ENCODE measurements at places on chromosomes 1 and 21.

GRCh38 chr21:31503939-31504338 is 155.6 kb upstream of the SOD1 start:
- no peak for DNase-seq

DNA sequence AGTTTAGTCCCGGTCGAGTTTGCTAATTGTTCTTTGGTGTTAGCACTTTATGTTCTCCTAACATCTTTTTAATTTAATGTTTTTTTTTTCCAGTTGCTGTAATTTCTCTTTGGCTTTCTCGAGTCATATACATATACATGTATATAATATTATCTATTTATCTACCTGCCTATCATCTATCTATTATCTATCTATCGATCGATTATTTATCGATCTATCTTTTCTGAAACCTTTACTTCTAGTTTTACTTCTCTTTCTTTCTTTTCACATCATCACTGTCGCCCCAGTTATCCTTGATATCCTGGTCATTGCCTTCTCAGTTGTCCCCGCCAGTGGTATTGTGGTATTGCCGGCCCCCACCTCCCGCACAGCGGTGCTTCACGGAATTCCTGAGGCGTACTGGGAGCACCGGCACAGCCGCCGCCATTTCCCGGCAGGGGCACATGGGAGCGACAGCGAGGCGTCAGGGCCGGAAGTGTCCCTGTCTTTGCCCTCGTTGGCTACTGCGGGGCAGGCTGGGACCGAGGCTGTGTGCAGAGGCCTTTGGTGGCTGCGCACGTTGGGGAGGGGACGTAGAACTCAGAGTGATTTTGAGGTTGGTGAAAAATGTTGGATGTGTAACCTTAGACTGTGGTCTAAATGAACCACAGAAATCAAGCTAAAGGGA is 101.1 kb downstream of the NUF2 start:
- DNase-seq = no peak

DNA sequence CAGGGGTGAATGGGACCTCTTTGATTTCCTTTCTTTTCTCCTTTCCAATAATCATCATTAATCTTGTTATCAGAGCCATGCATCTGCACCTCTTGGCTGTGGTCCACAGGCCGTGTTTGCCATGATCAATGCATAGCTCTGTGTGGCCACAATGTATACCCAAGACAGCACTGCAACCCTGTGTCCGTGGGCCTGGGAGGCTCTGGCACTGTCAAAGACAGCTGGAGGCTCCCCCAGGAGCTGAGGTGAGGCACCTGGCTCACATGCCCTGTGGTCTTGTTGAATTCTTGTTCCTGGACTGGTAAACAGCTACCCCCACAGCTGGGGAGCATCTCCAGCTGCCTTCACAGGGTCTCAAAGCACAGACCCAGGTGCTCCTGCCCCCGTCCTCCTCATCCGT is 67.2 kb upstream of the SELENON start:
- DNase-seq = no peak

DNA sequence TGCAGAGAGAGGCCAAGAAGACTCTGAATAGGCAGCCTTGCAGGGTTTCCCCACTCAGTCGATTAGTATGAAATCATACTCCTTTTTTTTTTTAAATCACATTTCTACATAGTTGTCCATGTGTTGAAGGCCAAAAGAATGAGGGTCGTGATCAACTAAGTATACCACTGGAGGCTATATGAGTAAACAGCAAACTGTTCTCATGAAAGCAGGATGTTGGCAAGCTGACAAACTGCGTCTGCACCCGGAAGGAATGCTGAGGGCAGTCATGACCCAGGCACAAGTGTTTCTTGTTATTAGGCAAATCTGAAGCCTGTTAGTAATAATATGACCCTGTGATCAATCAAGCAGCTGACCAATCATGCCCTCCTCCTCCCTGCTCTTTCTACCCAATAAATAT is 213.2 kb downstream of the USH2A start:
- peak; percentile 34 for DNase-seq

DNA sequence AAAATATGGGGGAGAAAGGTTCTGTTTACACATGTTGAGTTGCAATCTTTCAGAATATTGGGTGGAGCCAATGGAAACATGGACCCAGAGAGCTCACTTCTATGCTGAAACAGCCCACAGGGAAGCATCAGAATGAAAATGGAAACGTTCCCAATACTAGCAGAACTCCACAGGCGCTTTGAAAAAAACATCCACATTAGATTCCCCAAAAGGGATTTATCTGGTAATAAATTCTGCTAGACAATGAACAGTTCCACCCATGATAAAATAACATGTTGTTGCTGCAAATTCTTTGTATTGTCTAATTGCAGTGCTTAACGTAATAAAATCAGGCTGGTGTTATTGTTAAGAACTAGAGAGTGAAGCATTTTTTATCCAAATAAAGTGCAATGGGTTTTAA is 197.0 kb downstream of the GABPA start:
- DNase-seq = no peak

- no peak for DNase-seq
These were observed 14.1 kb upstream of the STXBP3 start for GRCh38 chr1:108732398-108732797.

DNA sequence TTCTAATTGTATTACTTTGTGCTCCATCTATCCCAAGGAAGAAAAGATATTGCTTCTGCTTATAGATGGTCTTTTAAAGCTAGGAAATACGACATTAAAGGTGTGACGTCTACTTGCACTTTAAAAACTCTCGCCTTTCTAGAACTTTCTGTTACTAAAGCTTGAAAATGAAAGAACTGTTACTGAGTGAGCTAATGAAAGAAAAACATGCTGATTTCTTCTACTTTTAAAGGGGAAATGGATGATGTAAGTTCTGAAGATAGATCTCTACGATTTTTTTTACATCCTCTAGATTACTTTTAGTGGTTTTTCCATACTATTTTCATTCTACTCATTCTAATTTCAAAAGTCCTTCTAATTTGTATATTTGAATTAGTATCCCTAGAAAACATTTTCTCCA is 387.5 kb downstream of the USP25 start:
- DNase-seq = peak; percentile 23

- no peak for DNase-seq
These were observed at the start of gene CHD5 for GRCh38 chr1:6180268-6180706. Gene CHD5 (minus strand): TSS chr1:6180321. CDS start chr1:6180023, 298 bp downstream.

GRCh38 chr1:59917026-59917784 is 9.4 kb downstream of the CYP2J2 start:
- no peak for DNase-seq

- DNase-seq = no peak
These were observed 10.3 kb downstream of the PRRX1 start for GRCh38 chr1:170674239-170674638.

GRCh38 chr1:41411229-41411628 is 50.0 kb downstream of the FOXO6 start:
- no peak for DNase-seq

DNA sequence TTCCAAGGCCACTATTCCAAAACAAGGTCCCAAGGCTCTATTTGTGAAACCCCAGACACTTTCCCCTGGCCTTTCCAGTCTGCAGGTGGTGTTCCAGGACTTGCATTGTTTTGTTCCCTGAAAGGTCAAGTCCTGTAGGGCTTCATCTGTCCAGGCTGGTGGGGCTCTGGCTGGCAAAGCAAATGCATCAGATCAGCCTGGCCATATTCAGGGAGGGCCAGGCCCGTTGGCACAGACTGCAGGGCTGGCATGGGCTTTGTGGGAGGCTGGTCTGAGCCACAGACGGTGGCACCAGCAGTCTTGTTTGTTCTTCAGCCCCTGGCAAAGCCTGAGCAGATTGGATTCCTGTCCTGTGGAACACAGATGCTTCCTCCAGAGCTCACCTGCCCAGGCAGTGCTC is 93.0 kb downstream of the SPATA46 start:
- DNase-seq = no peak

DNA sequence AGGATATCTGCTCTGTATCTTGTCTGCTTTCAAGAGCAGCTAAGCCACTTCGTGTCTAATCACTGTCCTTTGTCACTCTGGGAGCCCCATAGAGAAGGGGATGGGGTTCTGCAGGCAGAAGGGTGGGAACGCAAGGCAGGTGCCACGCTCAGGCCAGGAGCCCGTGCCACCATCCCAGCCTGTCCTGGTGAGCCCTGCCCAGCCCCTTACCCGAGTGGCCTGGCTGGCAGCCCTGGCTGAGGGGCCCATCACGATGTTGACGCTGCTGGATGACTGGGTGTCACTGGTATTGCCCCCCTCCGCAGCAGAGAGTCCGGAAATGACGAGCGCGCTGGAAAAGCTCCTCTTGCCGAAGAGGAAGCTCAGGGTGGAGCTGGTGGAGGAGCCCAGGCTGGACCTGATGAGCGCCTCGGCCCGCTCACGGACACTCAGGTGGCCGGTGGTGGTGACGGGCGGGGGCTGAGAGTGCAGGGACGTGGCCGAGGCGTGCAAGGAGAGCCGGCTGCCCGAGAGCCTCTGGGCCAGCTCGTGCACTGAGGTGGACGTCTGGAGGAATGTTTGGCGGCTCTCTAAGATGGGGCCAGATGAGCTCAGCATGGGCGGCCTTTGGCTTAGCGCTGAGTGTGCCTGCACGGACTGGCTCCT is 35.6 kb downstream of the NTPCR start:
- DNase-seq = no peak

DNA sequence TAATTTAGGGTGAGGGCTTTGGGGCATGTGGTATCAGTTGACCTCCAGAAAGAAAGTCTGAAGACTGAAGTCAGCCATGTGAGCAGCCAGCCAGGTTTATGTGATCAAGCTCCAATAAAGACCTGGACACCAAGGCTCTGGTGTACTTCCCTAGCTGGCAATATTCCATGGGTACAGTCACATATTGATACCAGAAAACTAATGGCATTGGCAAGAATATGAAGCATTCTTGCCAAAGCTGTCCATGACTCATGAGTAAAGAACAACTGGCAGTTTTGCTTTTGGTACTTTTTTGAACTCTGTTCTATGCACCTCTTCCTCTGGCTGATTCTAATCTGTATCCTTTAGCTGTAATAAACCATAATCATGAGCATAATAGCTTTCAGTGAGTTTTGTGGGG is 415.3 kb upstream of the CAMK1G start:
- DNase-seq = peak; percentile 6

DNA sequence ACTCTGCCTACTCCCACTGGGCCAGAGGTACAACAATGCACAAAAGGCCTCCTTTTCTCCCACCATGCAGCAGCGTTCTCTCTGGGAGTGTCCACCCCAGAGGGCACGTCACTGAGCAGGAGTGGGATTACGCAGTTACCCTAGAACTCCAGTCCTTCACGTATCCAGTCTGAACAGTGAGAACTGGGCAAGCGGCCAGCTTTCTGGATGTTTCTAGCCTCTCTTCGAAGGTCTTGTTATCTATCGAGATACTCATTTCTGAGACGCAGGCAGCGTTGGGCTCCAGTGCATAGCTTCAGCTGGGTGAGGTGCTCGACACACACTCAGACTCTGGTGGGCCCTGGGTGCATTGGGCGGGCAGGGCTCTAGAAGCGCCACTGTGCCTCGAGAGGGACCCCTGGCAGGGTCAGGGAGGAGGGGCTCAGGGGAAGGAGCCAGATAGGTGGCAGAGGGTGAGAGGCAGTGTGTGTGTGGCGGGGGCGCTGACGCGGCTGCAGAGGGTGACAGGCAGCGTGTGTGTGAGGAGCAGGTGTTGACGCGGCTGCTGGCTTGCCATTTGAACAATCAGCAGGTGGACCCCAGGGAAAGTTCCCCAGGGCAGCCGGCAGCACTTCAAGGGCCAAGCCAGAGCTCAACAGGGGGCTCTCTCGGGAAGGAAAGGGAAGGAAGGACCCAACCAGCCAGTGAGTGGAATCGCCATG is 27.9 kb downstream of the PRDM15 start:
- no peak for DNase-seq

DNA sequence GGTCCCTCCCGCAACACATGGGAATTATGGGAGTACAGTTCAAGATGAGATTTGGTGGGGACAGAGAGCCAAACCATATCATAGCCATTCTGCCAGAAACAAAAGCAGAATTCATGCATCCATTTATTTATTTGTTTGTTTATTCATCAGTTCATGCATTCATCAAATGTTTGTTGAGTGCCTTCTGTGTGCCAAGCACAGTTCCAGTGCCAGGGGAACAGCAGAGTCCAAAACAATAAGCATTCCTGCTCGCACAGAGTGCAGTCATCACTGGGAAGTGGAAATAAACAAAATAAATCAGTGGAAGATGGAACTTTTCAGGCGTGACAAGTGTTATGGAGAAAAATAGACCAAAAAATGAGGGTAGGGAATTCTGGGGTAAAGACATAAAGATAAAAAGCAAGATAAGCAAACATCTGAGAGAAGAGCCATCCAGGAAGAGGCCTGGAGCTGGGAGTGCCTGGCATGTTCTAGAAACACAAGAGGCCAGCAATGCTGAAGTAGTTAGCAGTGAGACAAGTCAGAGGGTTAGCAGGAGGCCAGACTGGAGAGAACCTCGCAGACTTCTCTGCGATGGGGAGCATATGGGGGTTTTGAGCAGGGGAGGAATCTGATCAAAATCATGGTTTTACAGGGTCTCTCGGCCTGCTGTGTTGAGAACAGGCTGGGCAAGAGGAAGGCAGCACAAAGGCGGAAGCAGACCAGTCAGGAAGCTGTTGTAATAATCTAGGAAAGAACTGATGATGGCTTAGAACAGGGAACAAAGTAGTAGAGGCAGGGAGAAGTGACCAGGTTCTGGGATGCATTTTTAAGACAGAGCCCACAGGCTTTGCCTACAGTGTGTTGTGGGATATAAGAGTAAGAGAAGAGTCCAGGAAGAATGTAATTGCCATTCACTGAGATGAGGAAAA is 113.2 kb downstream of the GLUL start:
- DNase-seq = no peak

DNA sequence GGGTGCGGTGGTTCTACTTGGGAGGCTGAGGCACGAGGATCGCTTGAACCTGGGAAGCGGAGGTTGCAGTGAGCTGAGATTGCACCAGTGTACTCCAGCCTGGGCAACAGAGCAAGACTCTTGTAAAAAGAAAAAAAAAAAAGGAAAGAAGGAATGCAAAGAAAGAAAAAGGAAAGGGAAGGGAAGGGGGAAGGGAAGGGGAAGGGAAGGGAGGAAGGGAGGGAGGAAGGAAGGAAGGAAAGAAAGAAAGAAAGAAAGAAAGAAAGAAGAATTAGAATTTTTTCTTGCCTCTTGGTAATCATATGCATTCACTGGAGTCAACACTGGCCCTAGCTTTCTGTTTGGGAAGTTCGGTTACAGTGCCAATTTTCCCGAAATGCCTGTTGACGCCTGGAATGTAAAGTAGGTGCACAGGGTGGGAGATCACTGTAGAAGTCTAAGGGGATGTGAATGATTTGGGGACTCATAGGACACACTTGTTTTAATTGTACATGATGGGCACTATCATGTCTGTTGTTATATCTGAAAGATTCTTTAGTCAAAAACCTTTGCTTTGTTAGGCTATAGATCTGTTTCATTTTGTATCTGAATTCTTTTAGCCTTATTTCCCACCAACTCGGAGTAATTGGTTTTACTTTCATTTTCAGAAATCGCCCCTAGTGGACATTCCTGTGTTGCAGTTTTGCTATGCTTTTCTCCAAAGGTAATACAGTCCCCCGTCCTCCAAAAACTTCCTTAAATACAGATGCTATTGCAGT is 59.8 kb upstream of the MORC3 start:
- peak; percentile 68 for DNase-seq

DNA sequence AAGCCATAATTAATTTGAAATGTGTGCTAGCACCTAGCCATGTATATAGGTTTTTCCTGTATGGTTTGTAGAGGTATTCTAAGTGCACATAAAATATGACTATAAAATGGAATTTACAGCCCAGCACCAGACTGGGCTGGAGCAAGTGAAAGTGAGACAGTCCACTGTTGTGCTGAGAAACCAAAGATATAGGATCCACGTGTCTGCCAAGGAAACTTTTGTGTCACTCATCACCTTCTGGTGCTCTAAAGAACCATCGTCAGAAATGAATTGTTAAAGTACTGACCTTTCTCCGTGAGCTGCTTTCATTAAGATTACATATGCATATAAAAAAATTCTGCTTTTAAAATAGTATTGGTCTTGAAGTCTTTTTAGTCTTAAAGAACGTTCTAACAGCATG is 141.0 kb upstream of the ZC3H11B start:
- DNase-seq = no peak
